MG63 (cell line): ENCODE measurements at places on chromosomes 3 and 15. TPM values are rescaled to one million over a fixed set of nuclear protein-coding genes. Genes with fewer than 3 reads are reported as not detected.

The SEMA3G gene
- not detected in 2 replicates for total RNA-seq

The GCNT3 gene
- not detected in 2 replicates for total RNA-seq

GRCh38 chr3:141392897-141393734 is 24.8 kb downstream of the ZBTB38 start:
- DNase-seq = no peak

DNA sequence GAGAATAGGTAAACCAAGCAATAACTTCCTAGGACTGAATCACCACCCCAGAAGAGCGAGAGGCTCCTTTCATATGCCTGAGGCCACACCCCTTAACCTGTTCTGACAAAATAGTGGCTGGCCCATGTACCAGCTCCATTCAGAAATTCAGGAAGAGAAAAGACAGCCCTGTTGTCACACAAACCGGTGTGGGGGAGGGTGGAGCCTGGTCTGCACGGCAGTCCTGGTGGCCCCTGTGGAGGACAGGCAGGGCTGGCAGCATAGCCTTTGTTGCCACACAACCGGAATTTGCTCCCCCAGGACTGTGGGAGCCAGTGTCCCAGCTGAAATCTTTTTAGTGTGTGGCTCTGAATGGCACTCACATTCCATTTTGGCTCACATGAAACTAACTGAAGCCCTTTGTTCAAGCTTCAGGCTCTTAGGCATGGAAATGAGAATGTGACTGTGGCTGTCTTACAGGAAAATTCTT is 23.8 kb downstream of the RLBP1 start:
- DNase-seq = no peak

GRCh38 chr15:85974348-85974705 is 105.3 kb upstream of the AGBL1 start:
- no peak for DNase-seq

GRCh38 chr15:57436166-57436565 is 59.9 kb downstream of the CGNL1 start:
- DNase-seq = no peak

GRCh38 chr3:60206206-60206605 is 1045.0 kb downstream of the FHIT start:
- no peak for DNase-seq
